ENCODE measurements at places on chromosomes 6 and 20. TPM values are rescaled to one million over a fixed set of nuclear protein-coding genes. Genes with fewer than 3 reads are reported as not detected.

GRCh38 chr6:56714273-56714672 lies 71.6 kb upstream of the DST start:
- H3K4me1 ChIP-seq, result no peaks in the 10 kb centered on the region
- no peak overlapping the region for H3K27ac ChIP-seq
- peaks cover 3% of the 10 kb centered on the region for H3K27me3 ChIP-seq
- H3K36me3 ChIP-seq, result no peaks in the 10 kb centered on the region
- H3K4me3 ChIP-seq, result no peak overlapping the region
- DNase-seq, result no peak

DNA sequence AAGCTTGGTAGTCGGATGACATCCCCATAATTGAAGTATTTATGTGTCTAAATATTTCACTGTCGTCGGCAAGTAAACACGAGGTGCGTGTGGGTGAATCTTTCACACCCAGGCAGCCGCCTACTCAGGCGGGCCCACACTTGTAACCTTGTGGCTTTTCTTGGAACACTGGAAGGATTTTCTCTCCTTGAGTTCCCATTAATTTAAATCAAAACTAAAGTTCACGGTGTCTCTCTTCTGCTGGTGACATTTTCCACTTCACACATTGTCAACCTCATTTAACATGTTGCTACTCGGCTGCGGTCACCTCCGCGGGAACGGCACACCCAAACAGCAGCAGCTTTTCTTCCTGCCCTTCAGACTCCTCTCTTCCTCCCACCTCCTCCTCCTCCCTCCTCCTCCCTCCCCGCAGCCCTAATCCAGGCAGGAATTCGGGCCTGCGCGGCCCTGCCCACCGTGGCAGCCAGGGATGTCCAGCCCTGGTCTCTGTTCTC lies 336.6 kb downstream of the QKI start:
- H3K4me3 ChIP-seq, result peak overlapping the region; percentile 33
- H3K27ac ChIP-seq, result no peak overlapping the region
- H3K4me1 ChIP-seq, result peaks cover 35% of the 10 kb centered on the region
- no peak for DNase-seq

GRCh38 chr20:40427026-40427425 lies 262.0 kb downstream of the MAFB start:
- H3K4me3 ChIP-seq, result no peak overlapping the region
- no peaks in the 10 kb centered on the region for H3K36me3 ChIP-seq
- no peak overlapping the region for H3K27ac ChIP-seq
- H3K4me1 ChIP-seq, result no peaks in the 10 kb centered on the region
- no peak for DNase-seq
- peaks cover 2% of the 10 kb centered on the region for H3K27me3 ChIP-seq

- no peaks in the 10 kb centered on the region for H3K27me3 ChIP-seq
- H3K4me1 ChIP-seq, result peaks cover 47% of the 10 kb centered on the region
- peaks cover 6% of the 10 kb centered on the region for H3K36me3 ChIP-seq
- peak overlapping the region; percentile 97 for H3K4me3 ChIP-seq
- H3K27ac ChIP-seq, result peak overlapping the region; percentile 93
These were observed 709 bp upstream of the ZNF76 start for GRCh38 chr6:35258858-35259193.

- no peaks in the 10 kb centered on the region for H3K27me3 ChIP-seq
- H3K4me3 ChIP-seq, result peak overlapping the region; percentile 75
- peak overlapping the region; percentile 99 for H3K27ac ChIP-seq
These were observed 53.9 kb downstream of the AFG1L start for GRCh38 chr6:108348655-108349349.

Gene XKR7
- total RNA-seq, result 0.12 TPM

GRCh38 chr6:43903739-43904290 lies 133.8 kb downstream of the VEGFA start:
- H3K4me1 ChIP-seq, result no peaks in the 10 kb centered on the region
- no peak for DNase-seq

Gene SNAP91
- total RNA-seq, result not detected

- no peak overlapping the region for H3K27ac ChIP-seq
- no peak for DNase-seq
- no peaks in the 10 kb centered on the region for H3K27me3 ChIP-seq
These were observed 197.3 kb upstream of the NT5E start for GRCh38 chr6:85252552-85252951.

DNA sequence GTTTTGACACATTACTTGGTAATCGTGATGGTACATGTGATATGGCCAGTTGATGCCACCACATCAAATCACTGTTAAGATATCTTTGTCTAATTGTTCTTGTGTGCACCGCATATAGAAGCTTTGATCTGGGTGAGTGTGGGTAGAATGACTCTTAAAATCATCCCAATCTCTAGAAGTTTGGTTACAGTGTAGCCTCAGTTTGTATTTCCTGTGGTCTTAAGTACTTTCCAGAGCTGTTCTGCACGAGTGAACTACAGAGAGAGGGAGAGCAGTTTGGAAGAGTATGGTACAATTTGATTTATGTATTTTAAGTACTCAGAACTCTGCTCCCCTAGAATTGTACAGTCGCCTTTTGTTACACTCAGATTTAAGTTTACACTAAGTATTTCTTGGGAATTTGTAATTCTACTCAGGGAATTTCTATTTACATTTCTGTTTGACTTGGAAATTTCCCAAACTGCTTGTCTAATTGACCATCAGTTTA lies 37.5 kb downstream of the SNX9 start:
- no peak overlapping the region for H3K27ac ChIP-seq
- peaks cover 63% of the 10 kb centered on the region for H3K4me1 ChIP-seq
- no peaks in the 10 kb centered on the region for H3K27me3 ChIP-seq

Gene PPP1R16B
- 99.3 TPM for total RNA-seq

GRCh38 chr6:4394786-4395185 lies 259.4 kb upstream of the ECI2 start:
- no peak overlapping the region for H3K4me3 ChIP-seq
- H3K4me1 ChIP-seq, result no peaks in the 10 kb centered on the region
- no peak for DNase-seq
- H3K27me3 ChIP-seq, result peaks cover 20% of the 10 kb centered on the region
- H3K36me3 ChIP-seq, result no peaks in the 10 kb centered on the region

GRCh38 chr6:155434829-155435423 lies 20.7 kb downstream of the NOX3 start:
- no peaks in the 10 kb centered on the region for H3K36me3 ChIP-seq
- no peaks in the 10 kb centered on the region for H3K27me3 ChIP-seq
- H3K4me1 ChIP-seq, result peaks cover 13% of the 10 kb centered on the region
- no peak overlapping the region for H3K4me3 ChIP-seq

DNA sequence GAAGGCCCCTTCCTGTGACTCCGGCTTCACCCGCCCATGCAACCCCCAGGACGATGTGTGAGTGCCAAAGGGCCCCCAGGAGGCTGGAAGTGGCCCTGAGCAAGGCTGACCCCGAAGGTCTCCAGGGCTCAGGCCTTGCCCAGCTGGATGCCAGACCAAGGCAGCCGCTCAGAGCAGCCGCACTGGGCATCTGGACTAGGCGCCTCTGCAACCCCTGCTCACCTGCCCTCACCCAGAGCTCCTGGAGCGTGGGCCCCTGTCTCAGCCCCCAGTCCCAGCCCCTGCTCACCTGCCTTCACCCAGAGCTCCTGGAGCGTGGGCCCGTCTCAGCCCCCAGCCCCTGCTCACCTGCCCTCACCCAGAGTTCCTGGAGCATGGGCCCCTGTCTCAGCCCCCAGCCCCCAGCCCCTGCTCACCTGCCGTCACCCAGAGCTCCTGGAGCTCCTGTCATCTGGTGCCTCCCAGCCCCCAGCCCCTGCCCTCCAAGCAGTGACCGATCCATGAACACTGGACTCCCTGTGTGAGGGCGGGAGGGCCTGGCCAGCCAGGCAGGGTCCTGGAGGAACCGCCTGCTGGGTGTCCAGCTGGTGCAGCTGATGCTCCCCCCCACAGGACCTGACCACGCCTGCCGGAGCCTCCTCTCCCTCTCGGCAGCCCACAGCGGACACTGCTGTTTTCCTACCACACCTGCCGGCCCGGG lies 1.1 kb downstream of the SRMS start:
- H3K4me1 ChIP-seq, result peaks cover 63% of the 10 kb centered on the region
- H3K27me3 ChIP-seq, result no peaks in the 10 kb centered on the region
- no peak overlapping the region for H3K27ac ChIP-seq

GRCh38 chr6:29005183-29005885 lies at the start of gene ZNF311:
ZNF311 (minus strand) TSS chr6:29005315; CDS start chr6:29003954, 1,361 bp downstream.
- H3K27ac ChIP-seq, result no peak within 1 kb of the TSS
- peaks cover 6% of the 10 kb centered on the region for H3K4me1 ChIP-seq
- peak within 1 kb of the TSS; percentile 81 for H3K4me3 ChIP-seq
- H3K27me3 ChIP-seq, result peaks cover 34% of the 10 kb centered on the region
- DNase-seq, result no peak

DNA sequence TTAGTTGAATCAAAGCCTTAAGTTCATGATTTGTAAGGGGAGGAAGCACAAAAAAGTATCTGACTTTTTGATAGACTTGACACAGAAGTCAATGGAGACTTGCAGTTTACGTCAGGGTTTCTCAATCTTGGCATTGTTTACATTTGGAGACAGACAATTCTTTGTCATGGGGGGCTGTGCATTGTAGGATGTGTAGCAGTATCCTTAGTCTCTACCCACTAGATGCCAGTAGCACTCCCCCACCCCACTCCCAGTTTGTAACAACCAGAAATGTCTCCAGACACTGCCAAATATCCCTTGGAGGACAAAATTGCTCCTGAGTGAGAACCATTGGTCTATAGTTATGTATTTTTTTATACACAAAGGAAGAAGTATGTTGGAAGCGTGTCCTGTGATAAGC lies 434.1 kb downstream of the RFPL4B start:
- H3K4me1 ChIP-seq, result peaks cover 3% of the 10 kb centered on the region

DNA sequence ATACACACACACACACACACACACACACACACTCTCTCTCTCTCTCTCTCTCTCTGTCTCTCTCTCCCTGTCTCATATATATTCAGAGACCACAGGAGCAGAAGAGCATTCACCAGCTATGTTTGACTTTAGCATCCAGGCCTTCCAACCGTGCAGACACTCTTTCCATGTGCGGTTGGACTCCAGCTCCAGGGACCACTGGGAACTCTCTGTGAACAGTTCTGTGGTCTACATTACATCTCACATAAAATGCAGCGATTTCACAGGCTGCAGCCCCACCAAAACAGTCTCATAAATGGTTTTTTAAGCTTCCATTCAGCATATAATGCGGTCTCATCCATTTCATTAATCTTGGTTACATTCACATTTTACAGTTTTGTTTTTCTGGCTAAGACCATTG lies 508.4 kb upstream of the SULF2 start:
- no peak overlapping the region for H3K4me3 ChIP-seq
- no peak for DNase-seq
- no peaks in the 10 kb centered on the region for H3K36me3 ChIP-seq
- H3K27me3 ChIP-seq, result peaks cover 20% of the 10 kb centered on the region
- H3K4me1 ChIP-seq, result no peaks in the 10 kb centered on the region
- H3K27ac ChIP-seq, result no peak overlapping the region

DNA sequence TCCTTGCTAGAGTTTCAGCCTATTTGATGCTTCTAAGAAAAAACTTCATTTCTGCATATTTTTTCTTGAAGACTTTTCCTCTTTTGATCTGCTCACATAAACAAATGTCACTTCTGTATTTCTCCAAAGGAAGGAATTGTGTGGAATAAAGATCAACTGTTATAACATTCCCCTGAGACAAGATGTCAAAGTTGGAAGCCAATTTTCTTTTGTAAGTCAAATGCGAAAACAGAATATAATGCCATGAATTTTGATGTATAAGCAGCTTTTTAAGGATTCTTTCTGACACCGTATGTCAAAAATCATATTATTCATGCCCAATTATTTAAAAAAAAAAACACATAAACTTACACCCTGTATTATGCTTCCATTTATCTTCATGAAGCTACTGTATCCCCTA lies 70.3 kb upstream of the NHSL1 start:
- H3K4me1 ChIP-seq, result no peaks in the 10 kb centered on the region
- H3K4me3 ChIP-seq, result no peak overlapping the region
- H3K27me3 ChIP-seq, result peaks cover 12% of the 10 kb centered on the region
- DNase-seq, result no peak

GRCh38 chr20:25672659-25673235 lies 23.9 kb downstream of the ZNF337 start:
- peaks cover 47% of the 10 kb centered on the region for H3K36me3 ChIP-seq
- no peaks in the 10 kb centered on the region for H3K27me3 ChIP-seq
- DNase-seq, result no peak
- no peak overlapping the region for H3K27ac ChIP-seq

- DNase-seq, result no peak
- peaks cover 45% of the 10 kb centered on the region for H3K4me1 ChIP-seq
- H3K27ac ChIP-seq, result peak overlapping the region; percentile 56
- no peak overlapping the region for H3K4me3 ChIP-seq
These were observed 54.1 kb downstream of the PPP1R3G start for GRCh38 chr6:5138995-5139827.

GRCh38 chr6:33416386-33417127 lies 1.4 kb downstream of the CUTA start:
- H3K27me3 ChIP-seq, result no peaks in the 10 kb centered on the region
- H3K4me1 ChIP-seq, result peaks cover 80% of the 10 kb centered on the region
- peaks cover 45% of the 10 kb centered on the region for H3K36me3 ChIP-seq
- no peak for DNase-seq
- peak overlapping the region; percentile 96 for H3K27ac ChIP-seq
- peak overlapping the region; percentile 91 for H3K4me3 ChIP-seq

Gene CAP2
- total RNA-seq, result not detected

DNA sequence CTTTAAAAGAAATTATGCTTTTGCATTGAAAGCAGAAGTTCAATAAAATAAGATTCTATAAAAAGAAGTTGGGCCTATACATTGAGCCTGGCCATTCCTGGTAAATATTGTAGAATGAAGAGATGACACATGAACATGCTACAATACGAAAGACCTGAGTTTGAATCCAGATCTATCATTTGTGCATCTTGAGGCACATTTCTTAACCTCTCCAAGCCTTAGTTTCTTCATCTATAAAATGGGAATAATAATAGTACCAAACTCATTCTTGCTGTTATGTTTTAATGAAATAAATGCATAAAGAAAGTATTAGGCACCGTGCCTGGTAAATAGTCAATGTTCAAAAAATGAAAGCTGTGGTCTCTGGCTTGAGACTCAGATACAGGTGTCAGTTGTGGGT lies 76.9 kb upstream of the PHACTR2 start:
- no peak for DNase-seq
- no peak overlapping the region for H3K27ac ChIP-seq
- H3K36me3 ChIP-seq, result peaks cover 2% of the 10 kb centered on the region
- no peaks in the 10 kb centered on the region for H3K27me3 ChIP-seq
- peaks cover 6% of the 10 kb centered on the region for H3K4me1 ChIP-seq

Gene SLC52A3
- total RNA-seq, result not detected
